Stimulated activated naive CD4-positive, alpha-beta T cell (primary cell): ENCODE measurements at places on chromosomes 5 and 9.

DNA sequence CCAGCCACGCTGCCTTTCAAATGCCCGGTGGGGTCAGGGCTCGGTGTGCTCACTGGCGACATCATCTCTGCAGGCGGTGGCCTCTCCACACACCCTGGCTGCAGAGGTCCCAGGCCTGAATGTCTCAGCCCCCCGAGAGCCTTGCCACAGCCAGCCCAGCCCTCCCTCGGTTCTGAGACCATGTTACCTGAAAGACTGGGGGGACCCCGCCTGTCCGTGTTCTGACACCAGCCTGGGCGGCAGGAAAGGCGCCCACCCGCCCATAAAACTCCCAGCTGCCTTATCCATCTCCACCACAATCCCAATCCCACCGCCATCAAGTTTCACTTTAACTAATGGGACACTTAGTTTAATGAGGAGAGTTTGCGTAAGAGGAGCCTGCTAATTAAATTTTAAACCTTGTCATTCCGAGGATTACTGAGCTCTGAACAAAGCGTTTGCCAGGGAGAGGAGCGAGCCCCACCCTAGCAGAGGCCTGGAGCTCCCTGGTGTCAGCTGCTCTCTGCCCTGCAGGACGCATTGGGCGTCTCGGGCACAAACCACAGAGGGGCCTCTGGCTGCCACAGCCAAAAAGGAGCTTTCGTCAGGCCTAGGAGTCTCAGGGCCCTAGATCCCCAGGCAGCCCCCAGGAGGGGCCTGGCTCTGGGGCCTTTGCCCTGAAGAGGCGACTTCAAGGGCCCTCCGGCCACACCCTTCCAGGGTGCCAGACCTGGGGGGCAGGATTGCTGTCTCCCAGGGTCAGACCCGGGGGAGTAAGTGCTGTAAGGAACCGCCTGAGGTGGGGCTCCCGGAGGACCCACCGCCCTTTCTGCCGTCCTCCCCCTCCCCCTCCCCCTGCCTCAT lies 15.3 kb downstream of the LHX3 start:
- DNase-seq, result no peak

DNA sequence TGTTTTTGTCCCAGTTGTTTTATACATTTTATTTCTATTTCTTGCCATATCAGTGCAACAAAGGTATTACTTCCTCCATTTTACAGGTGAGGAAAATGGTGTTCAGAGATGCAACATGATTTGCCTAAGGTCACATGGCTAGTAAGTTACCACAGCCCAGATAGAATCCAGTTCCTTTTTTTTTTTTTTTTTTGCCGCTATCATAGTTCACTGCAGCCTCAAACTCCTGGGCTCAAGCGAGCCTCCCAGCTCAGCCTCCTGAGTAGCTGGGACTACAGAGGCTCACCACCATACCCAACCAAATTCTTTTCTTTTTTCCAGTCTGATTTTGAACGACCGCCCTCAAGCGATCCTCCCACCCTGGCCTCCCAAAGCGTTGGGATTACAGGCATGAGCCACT lies 480 bp upstream of the CCDC69 start:
- DNase-seq, result peak; percentile 43

- DNase-seq, result no peak
Observed at GRCh38 chr9:101970609-101971008, 232.2 kb upstream of the GRIN3A start.

DNA sequence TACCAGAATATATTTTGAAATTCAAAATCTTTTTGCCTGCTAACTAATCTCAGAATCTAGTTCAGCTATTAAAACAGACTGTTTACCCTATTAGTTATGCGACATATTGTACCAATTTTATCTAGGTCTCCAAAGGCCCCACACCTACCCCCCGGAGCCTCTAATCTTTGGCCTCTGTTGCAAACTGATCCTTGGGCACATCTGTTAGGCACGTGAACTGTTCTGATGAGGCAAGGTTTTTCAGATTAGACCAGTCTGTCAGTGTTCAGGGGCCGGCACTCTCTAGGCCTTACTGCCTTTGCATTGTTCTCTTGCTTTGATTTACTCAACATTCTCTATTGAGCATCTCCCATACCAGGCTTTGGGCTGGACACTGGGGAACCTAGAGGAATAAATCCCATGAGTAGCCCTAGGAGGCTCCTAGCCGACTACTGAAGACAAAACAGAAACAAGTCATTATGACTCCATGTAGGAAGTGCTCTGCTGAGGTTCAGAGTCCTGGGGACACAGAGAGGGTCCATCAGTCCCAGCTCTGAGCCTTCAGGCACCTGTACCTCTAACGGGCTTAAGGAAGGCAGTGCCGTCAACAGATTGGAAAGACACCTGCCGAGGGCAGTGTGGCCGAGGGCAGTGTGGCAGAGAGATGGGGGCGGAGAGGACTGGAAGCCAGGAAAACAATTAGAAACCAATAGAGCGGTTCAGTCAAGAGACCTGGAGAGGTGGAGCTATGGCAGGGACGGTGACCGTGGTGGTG lies 245.1 kb downstream of the AOPEP start:
- no peak for DNase-seq

GRCh38 chr5:58507715-58508114 lies 16.5 kb downstream of the GAPT start:
- DNase-seq, result no peak

DNA sequence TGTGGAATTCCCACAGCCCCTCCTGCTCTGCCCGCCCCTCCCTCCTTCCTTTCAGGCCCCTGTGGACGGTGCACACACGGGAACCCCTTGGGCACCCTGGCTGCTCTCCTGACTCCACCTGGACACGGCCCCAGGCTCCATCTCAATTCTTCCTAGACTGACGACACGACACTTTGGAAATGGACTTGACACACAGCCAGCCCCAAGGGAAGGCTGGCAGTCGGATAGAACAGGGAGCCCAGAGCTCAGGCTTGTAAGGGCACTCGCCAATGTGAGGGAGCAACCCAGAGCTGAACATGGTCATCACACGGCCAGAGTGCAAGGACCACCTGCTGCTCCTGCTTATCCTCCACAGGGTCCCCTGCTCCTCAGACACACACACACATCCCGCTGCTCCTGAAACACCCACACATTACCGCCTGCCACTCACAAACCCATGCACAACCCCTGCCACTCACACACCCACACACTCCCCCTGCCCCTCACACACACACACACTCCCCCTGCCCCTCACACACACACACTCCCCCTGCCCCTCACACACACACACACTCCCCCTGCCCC lies 8.9 kb downstream of the SLC9A3 start:
- DNase-seq, result no peak

DNA sequence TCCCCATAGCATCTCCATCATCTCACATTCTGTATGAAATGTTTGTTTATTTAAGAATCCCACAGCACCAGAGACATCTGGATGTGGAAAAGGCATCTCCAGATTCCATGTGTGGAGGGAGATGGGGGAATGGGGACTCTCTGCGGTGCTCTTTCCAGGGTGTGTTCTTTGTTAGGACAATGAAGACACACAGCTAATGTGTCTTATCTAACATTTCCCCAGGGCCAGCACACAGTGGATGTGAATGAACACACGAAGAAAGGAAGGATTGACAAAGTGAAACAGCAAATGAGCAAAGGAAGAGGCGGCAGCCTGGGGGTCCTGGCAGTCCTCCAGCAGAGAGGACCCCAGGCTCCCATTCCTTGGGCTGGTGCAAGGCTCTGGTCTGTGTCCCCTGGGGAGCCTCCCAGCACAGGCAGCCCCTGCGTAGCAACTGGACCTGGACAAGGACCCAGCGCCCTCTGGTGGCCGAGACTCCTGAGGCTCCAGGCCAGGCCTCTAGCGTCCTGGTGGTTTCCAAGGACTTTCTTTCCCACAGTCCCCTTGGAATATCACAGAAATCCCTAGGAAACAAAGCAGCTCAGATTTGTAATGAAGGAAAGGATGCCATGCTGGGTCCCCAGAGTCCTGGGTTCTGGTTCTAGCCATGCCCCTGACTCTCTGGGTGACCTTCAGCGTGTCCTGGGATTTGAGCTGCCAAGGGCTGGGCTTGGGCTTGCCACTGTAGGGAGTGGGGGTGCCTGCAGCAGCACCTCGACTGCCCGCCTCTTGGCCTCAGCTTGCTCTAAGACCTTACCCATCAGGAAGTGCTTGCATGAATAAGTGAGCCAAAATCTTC lies 3.5 kb upstream of the PDLIM7 start:
- DNase-seq, result peak; percentile 40

DNA sequence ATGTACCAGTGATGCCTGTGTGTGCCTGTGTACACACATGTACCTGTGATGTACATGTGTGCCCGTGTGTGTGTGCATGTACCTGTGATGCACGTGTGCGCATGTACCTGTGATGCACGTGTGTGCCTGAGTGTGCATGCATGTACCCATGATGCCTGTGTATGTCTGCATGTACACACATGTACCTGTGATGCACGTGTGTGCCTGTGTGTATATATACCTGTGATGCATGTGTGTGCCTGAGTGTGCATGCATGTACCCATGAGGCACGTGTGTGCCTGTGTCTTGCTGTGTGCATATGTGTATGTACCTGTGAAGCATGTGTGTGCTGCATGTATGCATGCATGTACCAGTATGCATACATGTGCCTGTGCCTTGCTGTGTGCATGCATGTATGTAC lies 419.0 kb downstream of the IRX2 start:
- DNase-seq, result no peak

GRCh38 chr9:693201-694091 lies 148.1 kb upstream of the DMRT1 start:
- DNase-seq, result no peak

DNA sequence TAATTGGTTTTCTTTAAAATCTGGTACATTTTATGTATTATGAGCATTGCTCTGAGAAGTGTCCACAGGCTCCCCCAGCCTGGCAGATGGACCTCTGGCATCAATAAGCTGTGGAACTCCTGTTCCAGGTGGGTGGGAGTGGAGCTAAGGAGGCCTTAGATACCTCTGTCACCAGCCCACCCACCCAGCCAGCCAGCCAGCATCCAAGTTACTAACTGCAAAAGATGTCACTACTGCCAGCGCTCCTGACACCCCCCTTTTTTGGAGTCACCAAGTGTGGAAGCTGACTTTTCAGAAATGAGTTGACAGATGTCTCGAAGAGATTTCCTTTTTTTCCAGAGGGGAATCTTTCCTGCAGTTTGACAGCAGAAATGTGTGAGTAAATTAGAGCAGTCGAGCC lies 111.2 kb downstream of the GALNT10 start:
- no peak for DNase-seq

DNA sequence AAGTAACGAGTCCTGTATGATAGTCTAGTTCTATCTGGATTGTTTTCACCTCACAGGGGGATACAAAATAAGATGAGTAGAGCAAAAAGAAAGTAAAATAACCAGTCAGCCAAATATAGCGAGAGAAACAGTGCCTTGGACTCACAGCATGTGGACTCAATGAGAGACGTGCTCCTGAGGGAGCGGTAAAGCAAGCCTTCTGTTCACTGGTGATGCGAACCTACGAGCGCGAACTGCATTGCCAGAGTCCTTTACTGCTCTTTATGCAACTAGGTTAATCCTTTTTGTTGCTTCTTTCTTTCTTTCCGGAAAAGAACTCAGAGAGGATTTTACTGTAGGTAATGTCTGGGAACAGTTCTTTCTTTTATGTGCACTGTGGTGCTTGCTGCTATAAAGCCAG lies 132.7 kb downstream of the ANXA1 start:
- DNase-seq, result no peak

DNA sequence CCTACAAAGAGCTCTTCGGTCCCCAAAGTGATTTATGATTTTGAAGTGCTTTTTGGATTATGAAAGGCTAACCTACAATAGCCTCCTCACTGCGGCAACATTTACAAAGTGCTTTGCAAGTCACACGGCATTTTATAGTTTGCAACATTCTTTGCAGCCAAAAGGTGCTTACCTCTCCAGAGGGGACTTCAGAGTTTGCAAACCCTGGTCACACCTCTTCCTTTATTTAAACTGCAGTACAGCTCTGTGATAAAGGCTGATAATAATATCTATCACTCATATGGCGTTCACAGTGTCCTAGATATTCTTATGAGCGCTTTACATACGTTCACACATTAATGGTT lies 20.0 kb upstream of the CRB2 start:
- DNase-seq, result no peak

DNA sequence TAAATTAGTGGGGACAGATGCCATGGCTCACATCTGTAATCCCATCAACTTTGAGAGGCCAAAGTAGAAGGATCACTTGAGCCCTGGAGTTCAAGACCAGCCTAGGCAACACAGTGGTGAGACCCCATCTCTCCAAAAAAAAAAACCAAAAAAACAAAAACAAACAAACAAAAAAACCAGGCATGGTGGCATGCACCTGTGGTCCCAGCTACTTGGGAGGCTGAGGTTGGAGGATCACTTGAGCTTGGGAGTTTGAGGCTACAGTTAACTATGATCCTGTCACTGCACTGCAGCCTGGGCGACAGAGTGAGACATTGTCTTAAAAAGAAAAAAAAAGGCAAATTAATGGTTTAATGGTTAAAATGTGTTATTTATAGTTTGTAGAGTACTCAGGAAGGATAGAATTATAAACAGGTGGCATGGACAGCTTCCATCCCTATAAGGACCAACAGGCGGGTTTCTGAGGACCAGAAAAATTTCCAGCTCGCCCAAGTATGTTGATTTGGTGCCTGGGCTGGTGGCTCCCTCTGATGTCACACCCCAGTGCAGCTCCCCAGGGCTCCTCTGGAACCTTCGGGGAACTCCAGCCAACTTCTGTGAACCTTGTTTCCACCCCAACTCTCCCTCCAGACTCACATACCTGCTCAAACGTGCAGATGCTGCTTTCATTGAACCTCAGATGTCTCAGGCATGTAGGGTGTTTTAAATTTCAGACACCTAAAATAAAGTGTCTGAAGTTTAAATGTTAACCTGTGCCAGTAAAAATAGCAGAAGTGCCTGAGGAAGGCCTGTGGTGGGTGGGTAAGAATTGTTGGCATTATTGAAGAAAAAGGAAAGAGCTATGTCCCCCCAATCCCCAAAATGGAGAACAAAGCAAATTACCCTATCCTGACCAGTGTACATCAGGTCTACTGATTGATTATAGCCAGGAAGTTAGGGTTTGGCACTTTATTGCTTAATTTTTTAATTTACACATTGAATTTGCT lies 69.0 kb downstream of the TRIO start:
- DNase-seq, result no peak

- no peak for DNase-seq
Observed at GRCh38 chr5:76606701-76607100, 16.5 kb downstream of the F2RL2 start.

DNA sequence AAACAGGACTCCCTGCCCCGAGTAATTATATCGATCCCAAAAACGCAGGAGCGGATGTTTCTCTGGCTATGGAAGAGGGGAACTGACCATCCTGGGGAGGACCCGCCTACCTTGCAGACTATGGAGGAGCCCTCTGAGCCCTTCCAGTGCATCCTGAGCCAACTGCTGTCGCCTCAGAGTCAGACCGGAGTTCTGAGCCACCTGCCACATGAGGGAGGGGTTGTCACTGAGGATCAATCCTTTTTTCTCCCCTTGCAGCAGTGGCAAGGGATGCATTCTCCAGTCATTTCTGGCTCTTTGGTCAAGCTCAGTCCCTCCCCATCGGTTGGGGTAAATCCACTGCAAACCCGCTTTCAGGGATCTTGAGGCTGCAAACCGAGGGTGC lies 709 bp downstream of the FANCG start:
- DNase-seq, result no peak

- no peak for DNase-seq
Observed at GRCh38 chr9:35705836-35706430, 16.2 kb upstream of the TPM2 start.

GRCh38 chr5:126464959-126465358 lies 41.8 kb downstream of the GRAMD2B start:
- DNase-seq, result no peak
